ENCODE measurements at places on chromosomes 2 and 18.

DNA sequence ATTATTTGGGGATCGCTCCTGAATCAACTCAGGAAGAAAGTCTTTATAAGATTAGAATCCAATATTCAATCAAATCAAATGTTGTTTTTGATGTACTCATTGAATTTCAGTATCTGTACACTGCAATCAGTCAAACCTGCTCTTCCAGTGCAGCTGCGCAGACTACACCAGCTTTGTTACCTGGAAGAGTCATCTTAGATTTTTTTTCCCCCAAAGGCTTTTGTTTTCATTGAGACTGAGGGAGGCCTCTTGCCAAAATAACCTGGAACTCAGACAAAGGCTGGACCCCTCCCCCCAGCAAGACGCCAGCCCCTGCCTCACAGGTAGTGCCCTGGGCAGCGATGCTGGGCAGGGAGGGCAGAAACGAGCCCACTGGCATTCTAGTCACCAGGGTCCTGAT lies 74.8 kb downstream of the ARHGEF4 start:
- DNase-seq = no peak

- DNase-seq = no peak
Observed at GRCh38 chr2:205850611-205851010, 168.3 kb downstream of the NRP2 start.

DNA sequence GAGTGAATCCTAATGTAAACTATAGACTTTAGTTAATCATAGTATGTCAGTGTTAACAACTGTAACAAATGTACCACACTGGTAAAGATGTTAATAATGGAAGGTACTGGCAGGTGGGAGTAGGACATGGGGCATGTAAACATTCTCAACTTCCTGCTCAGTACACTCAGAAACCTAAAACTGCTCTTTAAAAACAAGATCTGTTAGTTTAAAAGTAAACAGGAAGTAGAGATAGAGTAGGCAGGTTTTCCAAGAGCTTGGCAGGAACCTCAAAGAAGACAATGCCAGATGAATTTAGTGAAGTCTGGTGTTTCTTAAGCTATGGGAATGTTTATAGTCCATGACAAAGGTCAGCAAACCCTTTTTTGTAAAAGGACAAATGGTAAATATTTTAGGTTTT lies 46.6 kb downstream of the CCDC138 start:
- DNase-seq = no peak

DNA sequence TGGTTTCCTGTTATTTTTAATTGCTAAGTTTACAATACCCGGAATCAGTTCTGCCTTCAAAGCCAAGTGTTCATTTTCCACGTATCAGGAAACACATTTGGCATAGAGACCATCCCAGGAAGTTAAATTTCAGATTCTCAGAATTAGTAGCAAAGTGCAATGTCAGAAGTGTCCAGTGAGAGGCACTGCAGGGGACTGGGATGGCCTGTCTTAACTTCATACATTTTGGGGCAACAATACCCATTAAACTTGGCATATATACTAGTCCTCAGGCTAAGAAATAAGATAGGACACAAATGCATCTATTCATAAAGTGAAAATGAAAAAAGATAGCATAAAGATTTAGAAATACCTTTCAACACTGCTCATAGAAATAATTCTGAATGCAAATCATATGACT lies 1.5 kb upstream of the IL1RL2 start:
- no peak for DNase-seq

DNA sequence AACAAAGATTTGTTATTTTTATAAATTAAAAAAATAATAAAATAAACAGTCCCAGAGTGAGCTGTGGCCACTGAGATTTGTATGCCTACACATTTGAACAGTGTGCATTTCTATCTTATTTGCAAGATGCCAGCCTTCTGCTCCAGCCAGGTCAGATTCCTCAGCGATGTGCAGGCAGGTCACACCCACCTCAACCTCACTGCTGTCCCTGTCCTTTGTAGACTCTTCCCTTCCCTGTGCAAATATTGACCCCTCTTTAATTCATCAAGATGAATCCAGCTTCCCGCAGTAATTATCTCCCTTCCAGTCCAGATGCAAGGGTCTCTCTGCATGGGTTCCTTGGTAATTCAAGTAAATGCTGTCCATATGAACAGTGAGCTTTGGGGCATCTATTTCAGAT lies 256.2 kb downstream of the PIEZO2 start:
- no peak for DNase-seq

DNA sequence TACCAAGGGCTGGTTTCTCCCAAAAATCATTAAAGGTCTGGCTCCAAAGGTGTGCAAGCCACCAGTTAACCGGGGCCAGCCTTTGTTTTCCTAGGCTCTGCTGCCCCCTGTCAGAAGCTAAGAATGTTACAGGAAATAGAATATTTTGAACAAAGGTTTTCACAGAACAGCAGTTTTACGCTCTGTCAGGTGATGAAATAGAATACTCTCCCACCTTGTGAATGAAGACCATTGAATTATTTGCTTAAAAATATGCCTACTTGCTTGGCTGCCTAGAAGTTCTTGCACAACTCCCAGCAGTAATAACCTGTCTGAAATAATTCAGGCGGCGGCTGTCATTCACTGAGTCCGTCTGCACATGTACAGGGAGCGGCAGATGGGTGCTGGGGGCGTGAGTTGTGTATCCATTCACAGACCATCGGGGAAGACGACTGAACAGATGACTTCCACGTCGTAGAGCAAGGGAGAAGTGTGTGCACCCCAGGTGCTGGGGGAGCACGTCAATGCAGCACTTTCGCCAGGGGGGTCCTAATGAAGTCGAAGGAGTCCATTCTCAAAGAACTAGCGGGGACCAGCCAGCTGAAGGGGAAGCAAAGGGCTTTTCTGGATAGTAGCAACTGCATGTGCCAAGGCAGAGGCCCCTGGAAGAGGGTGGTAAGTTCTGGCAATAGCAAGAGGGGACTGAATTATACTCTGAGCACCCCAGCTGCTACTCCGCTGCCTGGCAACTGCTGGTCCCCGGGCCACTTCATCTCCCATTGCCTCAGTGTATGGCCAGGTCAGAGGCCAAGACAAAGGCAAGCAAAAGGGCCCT lies 56.1 kb downstream of the SF3B1 start:
- DNase-seq = peak; percentile 57

DNA sequence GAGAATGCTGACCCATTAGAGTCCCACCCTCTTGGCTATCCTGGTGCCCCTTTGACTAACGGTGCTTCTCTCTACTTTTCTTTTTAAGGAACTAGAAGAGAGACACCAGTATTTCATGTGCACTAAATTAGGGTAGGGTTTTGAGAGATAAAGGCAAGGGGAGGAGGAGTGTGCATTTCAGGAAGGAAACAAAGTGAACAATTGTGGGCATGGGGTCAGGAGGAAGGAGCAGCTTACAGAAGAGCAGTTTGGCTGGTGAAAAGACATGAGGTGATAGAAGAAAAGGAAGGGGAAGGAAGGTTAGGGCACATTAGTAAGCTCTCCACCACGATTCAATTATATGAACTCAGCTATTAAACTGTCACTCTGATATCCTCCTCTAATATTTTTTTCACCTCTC lies 105.8 kb upstream of the CTAGE1 start:
- no peak for DNase-seq

GRCh38 chr2:135818937-135819610 lies 17.9 kb downstream of the LCT start:
- DNase-seq = no peak

GRCh38 chr18:58997811-58998337 lies 133.2 kb downstream of the ZNF532 start:
- DNase-seq = no peak

DNA sequence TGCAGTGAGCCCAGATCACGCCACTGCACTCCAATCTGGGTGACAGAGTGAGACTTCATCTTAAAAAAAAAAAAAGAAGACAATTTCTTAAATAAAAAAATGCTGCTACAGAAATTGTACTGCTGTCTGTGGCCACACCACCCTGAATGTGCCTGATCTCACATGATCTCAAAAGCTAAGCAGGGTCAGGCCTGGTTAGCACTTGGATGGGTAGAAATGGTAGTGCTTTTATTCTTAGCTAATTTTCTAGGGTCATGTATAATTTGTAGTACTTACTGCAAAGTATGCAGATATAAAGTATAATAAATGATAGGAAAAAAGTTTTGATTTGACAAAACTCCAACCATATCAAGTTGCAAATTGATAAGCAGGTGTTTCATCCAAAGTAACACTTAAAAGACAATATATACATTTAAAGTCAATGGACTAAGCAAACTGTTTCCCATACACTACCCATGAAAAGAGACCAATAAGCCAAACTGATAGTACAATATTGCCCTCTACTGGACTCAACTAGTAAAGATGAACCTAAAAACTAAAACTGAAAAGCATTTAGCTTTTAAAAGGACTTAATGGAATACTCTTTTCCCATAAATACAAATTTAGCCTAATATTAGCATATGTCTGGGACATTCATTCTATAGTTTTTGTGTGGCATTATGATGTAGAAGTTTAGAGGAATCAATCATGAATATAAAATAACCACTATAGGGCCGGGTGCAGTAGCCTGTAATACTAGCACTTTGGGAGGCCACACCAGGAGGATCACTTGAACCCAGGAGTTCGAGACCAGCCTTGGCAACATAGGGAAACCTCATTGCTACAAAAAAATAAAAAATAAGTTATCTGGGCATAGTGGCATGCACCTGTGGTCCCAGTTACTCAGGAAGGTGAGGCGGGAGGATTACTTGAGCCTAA lies 18.6 kb upstream of the PEX13 start:
- DNase-seq = peak; percentile 28

DNA sequence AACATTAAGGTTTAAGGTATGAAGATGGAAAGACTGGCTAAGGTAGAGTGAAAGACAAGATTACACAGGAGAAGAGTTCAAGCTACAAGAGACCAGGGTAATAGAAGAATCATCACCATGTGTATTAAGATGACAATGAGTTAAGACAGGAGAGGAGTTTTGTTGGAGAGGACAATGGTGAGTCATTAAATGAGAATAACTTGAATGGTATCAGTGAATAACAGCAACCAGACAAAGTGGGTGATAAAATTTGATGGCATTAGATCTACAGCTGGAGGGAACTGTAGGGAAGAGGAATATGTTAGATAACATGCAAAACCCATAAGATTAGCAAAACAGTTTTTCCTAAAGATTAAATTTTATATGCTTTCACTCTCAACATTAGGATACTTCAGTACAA lies 18.8 kb upstream of the ENOSF1 start:
- no peak for DNase-seq
